ENCODE measurements at places on chromosomes 2 and 18.

- no peak for DNase-seq
These were observed 107.4 kb upstream of the CTDP1 start for GRCh38 chr18:79572093-79572780.

DNA sequence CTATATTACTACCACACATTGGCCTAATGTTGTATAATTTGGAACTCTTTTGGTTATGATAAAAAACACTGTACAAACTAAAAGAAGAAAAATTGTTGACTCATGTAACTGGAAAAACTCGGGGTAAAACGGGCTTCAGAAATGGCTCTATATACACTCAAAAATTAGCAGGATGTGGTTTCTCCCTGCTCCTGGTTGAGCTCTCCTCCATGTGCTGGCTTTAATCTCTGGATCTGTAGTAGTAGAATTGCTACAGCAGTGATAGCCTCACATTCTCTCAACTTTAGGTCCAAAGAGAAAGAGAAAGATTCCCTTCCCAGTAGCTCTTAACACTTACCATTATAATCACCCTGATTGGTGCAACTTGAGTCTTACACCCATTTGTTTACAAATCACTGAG, 274.9 kb upstream of the GALNT5 start:
- DNase-seq: no peak

GRCh38 chr2:128145651-128146050, 54.7 kb downstream of the UGGT1 start:
- no peak for DNase-seq

DNA sequence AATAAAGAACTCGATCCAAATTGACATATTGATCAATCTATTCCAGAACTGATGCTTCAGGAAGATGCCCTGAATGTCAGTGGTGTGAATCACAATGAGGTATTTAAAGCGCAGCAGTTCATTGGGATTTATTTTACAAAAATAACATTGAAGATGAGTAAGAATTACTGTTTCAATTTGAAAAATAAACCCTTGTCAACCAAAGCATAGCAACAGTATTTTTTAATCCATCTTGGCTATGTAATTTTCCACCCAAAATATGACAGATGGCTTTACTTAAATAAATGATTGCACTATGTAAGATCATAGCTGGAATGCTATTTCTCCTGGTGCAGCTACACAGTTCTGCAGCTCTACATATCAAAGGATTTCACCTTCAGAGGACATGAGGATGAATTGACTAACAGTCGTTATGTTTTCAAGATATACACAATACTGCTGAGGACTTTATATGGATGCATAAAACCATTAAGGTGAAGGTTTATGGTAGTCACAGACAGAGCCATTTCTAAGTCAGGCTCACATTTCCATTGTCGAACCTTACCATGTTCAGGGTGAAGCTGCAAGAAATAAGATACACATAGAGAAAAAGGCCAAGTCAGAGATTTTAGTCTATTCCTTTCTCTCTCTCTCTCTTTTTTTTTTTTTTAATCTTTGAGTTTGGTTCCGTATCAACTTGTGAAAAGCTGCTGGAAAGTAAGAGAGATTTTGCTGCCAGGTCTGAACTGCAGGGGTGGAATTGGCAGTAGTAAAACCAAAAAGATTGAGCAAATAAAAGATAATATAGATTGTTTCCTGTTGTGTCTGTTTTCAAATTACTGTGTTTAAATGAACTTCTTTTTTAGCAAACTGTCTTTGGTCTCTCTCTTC, 398.0 kb upstream of the CDH20 start:
- no peak for DNase-seq

DNA sequence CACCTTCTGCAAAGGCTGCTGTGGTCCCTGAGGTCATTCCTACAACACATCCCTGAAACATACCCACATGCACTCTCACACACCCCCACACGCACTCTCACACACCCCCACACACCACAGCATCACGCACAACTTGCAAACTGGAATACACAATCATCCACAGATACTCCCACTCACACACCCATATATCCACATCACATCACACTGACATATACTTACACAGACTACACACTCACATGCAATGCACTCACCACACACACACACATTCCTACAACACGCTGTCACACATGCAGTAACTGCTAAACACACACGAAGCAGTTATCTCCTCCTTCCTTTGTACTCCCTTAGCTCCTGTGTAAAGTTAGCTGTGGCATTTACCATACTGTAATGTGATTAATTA, 57.1 kb upstream of the PKDCC start:
- no peak for DNase-seq

- no peak for DNase-seq
These were observed 102.1 kb upstream of the CHRNA1 start for GRCh38 chr2:174866421-174866820.

- DNase-seq: no peak
These were observed 44.1 kb downstream of the ATOH8 start for GRCh38 chr2:85797921-85798320.

DNA sequence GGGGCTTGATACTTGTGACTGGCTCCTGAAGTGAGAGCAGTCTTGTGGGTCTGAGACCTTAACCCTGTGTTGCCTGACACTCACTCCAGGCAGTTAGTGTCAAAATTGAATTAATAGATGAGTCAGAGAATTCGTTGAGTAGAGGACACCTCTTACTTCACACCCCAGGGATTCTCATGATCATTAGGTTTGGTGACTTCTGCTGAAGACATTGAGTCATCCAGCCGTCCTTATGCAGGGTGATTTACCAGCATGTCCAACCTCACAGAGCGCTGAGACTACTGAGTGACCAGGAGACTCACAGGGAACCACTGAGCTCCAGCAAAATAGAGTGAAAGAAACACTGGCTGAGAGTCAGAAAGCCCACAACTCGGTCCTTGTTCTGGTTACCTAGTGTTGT, 36.0 kb upstream of the EVA1A start:
- no peak for DNase-seq

DNA sequence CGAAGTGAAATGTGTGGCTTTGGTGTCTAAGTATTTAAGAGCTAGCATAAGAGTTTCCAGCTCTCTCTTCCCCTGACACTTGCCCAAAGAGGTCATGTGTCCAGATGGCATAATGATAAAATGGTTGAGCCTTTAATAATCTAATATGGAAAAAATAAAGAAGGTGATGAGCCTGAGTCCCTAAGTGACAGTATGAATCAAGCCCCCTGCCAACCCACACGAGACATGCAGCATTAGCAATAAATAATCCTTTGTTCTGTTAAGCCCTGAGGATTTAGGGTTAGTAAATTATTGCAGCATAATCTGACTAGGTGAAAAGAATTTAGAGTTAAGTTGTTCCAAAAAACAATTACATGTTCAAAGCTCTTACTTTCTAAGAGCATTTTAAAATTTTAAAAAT, 217.2 kb upstream of the CCDC150 start:
- no peak for DNase-seq

DNA sequence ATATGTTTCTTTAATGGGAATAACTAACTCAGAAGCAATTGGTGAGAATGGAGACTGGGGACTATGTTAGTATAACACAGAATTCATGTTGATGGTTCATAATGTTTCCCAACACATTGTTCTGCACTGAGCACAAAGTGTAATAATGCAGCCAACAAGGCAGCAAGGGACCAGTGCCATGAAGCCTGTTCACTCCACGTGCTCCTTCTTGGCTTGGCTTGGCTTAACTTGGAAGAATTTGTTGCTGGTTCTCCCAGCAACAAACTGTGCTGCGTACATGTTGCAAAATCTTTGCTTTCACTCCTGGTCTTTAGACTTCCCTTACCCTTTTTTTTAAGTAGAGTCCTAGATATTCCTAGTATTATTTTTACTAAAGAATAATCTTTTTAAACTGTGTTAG, 129.7 kb downstream of the MAP3K20 start:
- no peak for DNase-seq

- DNase-seq: peak; percentile 41
These were observed 2.1 kb downstream of the BCL2L11 start for GRCh38 chr2:111122631-111123421.

- no peak for DNase-seq
These were observed 109.2 kb downstream of the FSHR start for GRCh38 chr2:49045083-49045482.

GRCh38 chr2:102114851-102115497, 27.6 kb upstream of the IL1R1 start:
- no peak for DNase-seq

GRCh38 chr18:24628326-24628725, 167.9 kb downstream of the HRH4 start:
- no peak for DNase-seq

- DNase-seq: no peak
These were observed 404.8 kb downstream of the CDH2 start for GRCh38 chr18:27772081-27772480.

DNA sequence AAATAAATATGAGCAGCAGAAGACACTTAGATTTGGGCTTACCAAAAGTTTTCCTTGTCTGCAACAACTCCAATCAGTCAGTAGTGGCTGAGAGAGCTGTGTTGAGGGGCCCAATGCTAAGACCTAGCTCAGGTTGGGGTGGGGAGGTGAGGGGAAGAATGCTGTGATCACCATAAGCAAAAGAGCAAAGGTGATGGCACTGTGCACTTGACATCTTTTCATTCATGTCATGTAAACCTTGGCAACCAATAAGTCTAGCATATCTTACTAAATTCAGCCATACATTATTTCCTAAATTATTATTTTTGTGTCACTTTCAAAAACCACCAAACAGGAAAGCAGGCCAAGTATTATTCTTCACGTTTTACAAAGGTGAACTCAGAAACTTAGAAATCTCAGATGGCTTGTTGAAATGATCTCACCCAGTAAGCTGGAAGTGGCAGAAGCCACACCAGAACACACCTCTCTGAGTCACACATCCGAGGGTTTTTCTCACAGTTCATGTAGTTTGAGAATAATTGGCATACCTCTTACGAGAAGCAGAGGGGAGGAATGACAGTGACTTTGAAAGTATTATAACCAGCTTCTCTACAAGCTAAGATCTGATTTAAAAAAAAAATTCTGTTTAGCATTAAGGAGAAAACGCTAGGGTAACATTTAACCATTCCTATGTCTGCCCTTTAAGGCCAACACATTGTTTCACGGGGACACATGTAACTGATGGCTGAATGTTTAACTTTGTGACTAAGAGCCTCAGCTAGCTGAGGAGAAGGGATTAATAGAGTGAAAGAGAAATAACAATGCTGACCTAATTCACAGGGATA, 43.3 kb upstream of the SETBP1 start:
- DNase-seq: no peak

DNA sequence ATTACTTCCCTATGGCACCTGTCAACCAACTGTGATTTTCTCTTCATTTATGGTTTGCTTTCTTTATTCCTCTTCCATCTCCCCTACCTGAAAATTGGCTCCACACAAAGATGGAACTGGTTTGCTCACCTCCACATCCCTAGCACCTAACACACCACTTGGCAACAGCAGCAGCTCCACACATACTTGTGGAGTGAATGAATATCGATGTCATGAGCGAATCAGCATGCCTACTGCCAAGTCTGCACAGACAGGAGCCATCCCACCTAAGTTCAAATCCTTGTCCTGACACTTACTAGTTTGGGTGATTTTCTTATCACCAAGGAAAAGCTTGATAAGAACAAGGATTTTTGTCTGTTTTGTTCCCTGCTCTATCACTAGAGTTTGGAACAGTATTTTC, 191.4 kb upstream of the TMEM200C start:
- no peak for DNase-seq

GRCh38 chr2:128215897-128216642, 102.6 kb downstream of the HS6ST1 start:
- DNase-seq: peak; percentile 17

- no peak for DNase-seq
These were observed 6.3 kb upstream of the RBMS1 start for GRCh38 chr2:160499865-160500264.

DNA sequence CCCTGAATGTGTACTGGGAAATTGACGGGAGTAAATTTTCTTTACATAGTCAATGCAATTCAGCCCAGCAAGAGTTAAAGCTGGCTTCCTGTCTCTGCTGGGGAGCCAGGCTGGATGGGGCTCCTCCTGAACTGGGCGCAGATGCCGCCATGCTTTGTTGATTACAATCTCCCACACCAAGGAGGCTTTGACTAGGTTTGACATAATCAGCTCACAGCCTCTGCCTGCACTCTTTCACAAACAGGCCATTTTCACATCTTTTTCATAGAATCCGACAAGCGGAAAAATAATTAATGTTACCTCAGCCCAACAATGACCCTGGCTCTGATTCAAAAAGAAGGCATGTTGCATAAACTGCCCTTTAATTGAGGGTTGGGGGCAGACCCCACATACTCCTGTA, 54.3 kb downstream of the FOXI3 start:
- DNase-seq: no peak

All from AML-193 (cell line).